ENCODE measurements at places on chromosomes 16 and 17. TPM values are rescaled to one million over a fixed set of nuclear protein-coding genes. Genes with fewer than 3 reads are reported as not detected.

The NPLOC4 gene
- 65.3 TPM for total RNA-seq

DNA sequence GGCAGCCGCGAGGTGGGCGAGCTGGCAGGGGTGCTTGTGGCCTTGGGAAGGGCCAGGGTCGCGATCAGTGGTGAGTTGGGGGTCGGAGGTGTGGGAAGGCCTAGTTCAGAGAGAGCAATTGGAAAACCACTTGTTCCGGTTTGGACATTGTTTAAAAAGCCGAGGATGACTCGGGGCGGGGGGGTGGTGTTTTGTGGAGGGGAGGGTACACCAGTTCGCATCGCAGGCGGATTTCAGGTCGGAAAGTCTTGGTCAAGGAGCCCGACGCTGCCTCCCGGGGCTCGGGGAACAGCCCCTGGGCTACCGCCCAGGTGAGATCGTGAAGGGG, 66.4 kb downstream of the KPNA2 start:
- no peak for DNase-seq

DNA sequence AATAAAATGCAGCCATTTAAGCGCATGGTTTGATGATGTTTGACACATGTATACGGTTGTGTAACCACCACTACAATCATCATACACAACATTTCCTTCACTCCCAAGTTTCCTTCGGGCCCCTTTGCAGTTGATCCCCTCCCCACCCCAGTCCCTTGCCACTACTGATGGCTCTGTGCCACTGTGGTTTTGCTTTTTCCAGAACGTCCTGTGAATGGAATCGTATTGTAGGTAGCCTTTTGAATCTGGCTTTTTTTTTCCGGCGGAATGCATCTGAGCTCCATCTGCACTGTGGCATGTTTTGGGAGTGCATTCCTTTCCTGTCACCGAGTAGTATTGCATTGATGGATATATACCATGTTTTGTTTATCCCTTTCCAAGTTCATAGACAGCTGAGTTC, 15.1 kb upstream of the MAP2K3 start:
- DNase-seq: no peak

GRCh38 chr17:2138318-2138717, 83.4 kb downstream of the HIC1 start:
- DNase-seq: no peak

DNA sequence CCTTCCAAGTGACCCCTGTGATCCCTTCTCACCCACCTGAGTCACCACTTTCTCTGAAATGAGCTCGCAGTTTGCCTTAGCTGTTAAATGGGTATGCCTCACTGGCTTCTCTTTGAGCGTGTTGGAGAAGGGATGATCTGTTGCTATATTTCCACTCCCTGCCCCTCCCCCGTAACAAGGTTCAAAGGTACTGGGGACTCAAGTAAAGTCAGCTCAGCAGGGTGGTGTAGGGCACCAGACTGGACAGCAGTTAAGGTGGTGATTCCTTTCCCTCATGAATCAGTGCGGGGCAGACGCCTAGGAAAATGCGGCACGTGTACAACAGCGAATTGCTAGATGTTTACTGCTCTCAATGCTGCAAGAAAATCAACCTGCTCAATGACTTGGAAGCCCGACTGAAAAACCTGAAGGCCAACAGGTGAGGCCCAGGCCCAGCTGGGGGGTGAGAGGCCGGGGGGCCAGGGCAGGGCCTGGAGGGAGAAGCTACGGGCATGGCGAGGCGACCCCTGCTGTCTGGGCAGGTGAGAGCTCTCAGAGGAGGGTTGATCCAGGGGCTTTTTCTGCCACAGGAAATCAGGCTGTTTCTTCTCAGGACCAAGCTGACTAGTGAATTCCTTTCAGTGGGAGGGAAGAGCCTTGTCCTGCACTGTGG, 130.3 kb downstream of the RAB11FIP4 start:
- no peak for DNase-seq

The TANC2 gene
- total RNA-seq: 14.0 TPM

The ZNF385C gene
- total RNA-seq: not detected

The MYL4 gene
- not detected for total RNA-seq

DNA sequence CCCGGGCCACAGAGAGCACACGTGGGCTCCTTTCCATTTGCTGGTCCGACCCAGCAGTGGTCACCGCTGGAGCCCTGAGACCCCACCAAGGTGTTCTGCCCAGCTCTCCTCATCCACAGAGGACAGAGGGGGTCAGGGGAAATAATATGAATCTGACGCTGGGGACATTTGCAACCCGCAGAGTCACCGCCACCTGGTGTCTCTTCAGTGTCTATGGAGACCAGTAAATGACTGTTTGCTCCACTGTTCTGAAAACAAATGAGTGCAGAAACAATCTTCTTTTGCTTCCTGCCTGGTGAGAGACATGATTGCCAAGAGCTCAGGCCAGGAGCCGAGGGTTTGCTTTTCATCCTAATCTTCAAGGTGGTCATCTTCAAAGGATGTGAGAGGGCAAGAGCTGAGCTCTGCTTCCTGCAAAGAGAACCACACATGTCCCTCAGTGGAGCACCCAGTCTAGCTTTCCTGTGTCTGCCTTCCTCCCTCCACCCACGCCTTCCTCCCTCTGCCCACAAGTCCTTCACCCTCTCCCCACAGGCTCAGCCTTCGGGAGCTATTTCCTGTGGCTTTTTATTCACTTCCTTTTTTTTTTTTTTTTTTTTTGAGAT, 14.7 kb upstream of the KLHDC4 start:
- DNase-seq: peak; percentile 76

- no peak for DNase-seq
Observed at GRCh38 chr17:82697808-82698064, 762 bp downstream of the RAB40B start.

- peak; percentile 66 for DNase-seq
Observed at GRCh38 chr17:7045492-7046126, 1.7 kb upstream of the SLC16A11 start.

DNA sequence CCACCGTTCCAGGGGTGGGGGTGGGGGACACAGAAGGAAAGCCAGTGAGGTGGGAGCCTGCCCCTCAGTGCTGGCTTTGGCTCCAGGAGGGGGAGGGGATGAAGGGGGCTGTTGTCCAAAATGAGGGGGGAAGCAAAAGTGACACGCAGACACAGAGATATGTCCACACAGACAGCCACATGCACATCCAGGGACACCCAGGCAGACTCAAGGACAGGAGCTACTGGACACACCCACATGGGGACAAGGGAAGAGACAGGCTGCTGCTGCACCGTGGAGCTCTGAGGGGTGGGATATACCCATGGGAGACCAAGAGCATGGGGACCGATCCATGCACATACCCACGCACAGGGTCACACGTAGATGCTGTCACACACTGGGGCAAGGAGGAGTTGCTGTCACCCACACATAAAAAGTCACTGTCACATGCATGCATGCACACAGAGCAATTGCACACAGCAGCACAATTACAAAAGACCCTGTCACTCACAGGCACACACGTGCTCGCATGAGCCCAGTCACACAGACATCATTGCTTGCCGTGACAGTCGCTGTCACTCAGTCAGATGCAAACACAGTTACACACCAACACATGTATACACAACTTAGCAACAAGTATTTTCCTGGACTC, 1.3 kb downstream of the THRA start:
- no peak for DNase-seq

GRCh38 chr16:705431-706188, at the start of gene FBXL16:
Gene FBXL16, minus strand, starts transcription at chr16:705801. Its CDS starts 8,396 bp downstream, at chr16:697405.
- no peak for DNase-seq

DNA sequence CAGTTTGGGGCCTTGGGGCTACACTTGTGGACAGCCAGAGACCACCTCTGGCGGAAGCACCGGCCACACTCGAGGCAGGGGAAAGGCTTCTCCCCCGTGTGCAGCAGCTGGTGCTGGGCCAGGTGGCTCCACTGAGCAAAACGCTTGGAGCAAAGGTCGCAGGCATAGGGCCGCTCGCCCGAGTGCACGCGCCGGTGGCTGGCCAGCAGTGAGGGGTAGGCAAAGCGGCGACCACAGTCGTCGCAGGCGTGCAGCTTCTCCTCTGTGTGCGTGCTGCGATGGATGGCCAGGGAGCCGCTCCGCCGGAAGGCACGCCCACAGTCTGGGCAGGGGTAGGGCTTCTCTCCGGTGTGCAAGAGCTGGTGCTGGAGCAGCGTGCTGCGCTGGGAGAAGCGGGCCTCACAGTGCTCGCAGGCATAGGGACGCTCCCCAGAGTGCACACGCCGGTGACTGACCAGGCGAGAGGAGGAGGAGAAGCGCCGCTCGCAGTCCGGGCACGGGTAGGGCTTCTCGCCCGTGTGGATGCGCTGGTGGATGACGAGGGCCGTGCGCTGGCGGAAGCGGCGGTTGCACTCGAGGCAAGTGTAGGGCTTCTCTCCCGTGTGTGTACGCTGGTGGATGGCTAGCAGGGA, 5.8 kb downstream of the ZNF689 start:
- no peak for DNase-seq

DNA sequence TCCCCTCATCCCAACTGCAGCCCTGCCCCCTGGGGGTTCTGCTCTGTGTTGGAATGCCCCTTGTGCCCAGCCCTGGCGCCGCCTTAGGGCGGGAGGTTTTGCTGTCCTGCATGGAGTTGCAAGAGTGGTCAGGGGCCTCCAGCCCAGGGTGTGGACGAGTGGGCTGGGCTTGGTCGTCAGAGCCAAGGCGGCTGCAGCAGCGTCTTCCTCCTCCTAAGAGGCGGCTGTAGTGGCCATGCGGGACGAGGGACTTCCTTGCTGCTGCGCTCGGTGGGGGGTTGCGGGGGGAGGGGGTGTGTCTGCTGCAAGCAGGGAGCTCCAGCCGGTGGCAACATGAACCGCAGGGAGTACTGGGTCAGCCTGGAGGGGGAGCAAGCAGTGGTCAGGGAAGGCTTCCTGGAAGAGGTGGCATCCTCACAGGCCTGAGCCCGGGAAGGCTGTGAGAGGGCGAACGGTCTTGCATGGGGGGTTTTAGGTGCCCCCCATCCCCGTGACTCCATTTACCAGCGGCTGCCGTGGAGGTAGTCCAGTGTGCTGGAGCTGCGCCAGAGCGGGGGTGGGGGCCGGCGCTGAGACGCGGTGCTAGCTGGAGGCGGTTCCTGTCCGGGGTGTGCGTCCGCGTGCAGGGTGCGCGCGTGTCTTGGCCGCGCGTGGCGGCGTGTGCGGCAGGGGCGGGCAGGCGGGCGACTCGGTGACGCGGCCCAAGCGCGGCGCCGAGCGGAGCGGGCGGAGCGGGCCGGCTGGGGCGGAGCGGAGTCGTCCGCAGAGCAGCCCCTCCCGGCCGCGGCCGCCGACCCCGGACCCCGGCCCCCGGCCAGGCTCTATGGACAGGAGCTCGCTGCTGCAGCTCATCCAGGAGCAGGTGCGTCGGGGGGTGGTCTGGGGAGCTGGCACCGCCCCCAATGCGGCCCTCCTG, at the start of gene RHBDL1:
Gene RHBDL1, plus strand, starts transcription at position 704 of the 916 bp plus-strand sequence. Its CDS starts 120 bp downstream, at position 824.
- DNase-seq: no peak

- DNase-seq: no peak
Observed at GRCh38 chr17:44304651-44305050, 3.8 kb upstream of the RUNDC3A start.

The KRTAP2-1 gene
- total RNA-seq: not detected

DNA sequence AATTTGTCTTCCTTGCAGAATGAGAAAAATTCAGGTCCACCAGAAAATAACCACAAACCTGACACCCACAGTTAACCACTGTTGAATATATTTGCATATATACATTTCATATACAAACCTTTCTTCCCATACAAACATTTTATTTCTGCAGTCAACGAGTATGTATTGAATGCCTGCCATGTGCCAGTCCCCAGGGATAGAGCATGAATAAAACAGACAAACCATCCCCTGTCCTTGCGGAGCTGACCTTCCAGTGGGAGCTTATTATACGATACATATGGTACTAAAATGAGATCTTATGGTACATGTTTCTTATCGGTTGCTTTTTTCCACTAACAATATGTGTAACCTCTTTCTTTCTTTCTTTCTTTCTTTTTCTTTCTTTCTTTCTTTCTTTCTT, 116.7 kb downstream of the PITPNC1 start:
- DNase-seq: no peak

GRCh38 chr17:48727415-48728175, 955 bp downstream of the HOXB13 start:
- no peak for DNase-seq

The CDH16 gene
- not detected for total RNA-seq

- DNase-seq: no peak
Observed at GRCh38 chr16:81179219-81179618, 59.3 kb upstream of the BCO1 start.

- DNase-seq: no peak
Observed at GRCh38 chr17:38540514-38541045, 65.2 kb downstream of the SRCIN1 start.

DNA sequence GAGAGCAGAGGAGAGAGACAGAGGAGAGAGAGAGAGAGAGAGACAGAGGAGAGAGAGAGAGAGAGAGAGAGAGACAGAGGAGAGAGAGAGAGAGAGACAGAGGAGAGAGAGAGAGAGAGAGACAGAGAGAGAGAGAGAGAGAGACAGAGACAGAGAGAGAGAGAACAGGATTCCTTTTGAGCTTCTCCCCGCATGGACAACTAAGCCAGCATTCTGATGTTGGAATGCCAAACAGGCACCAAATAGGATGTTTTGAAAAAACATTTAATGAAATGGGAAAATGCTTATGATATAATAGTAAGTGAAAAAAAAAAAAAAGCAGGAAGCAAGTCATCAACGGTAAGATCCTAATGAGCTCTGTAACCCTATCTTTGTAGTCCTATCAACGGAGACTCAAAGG, 60.7 kb downstream of the ARSG start:
- no peak for DNase-seq

The DBF4B gene
- 11.6 TPM for total RNA-seq

The ITGAX gene
- total RNA-seq: 2.1 TPM

- DNase-seq: no peak
Observed at GRCh38 chr16:67229906-67230808, 3.2 kb downstream of the TMEM208 start.

GRCh38 chr17:72474243-72474642, 353.4 kb downstream of the SOX9 start:
- no peak for DNase-seq

DNA sequence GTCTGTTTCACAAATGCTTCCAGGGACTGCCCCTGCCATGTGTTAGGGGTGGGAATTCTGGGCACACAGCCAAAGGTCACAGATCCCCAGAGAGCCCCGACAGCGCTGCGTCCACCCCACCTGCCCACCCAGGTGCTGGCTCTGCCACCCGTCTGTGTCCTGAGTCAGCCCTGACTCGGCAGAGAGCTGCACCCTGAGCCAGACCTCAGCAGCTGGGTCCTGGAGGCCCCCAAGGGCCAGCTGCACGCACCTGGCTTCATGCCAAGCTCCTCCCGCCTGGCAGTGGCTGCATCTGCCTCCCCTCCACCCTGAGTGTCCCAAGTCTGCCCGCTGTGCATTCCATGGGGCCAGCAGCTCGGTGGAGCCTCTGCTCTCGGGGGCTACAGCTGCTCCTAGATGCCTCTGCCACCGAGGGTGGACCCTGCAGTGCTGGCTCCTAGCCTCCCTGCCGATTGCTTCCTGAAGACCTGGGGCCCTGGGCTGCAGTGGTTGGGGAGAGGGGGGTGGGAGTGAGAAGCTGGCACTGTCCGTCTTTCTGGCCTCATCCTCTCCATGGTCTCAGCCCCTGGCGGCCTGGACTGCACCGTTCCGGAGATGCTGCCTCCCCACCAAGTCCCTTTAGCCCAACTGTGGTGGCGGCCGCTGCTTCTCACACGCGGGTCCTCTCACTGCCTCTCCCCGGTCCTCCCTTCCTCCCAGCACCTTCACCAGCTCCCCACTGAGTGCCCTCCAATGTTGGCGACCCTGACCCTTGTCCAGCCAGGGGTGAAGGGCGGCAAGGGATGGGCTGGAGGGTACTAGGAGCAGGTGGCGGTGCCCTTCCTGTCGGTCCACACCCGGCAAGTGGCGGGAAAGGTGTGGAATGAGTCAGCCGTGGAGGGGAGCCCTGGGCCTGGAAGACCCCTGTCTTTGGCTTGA, 3.0 kb downstream of the SECTM1 start:
- peak; percentile 62 for DNase-seq

- peak; percentile 72 for DNase-seq
Observed at GRCh38 chr17:1730326-1731193, 6.1 kb downstream of the WDR81 start.

GRCh38 chr17:8628609-8629169, 1.8 kb downstream of the MYH10 start:
- DNase-seq: no peak
